ENCODE measurements at places on chromosomes 2 and 18. TPM values are rescaled to one million over a fixed set of nuclear protein-coding genes. Genes with fewer than 3 reads are reported as not detected.

DNA sequence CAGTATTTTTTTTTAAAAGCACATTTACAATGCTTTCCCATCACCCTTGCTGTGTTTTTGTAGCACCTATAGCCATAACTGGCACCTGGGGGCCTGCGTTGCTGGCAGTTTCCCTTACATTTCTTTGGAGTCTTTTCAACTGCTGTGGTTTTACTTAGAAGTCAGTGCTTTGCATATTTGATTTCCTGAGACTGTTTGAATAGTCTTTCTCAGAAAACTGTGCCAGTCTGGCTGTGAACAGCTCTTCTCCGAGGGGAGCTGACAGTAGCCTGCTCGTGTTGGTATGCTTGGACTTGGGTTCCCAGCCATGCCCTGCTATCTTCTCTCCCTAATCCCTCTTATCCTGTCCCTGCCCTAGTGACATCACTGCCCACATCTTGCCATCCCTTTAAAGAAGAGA lies 81.5 kb downstream of the DPP4 start:
- peak; percentile 16 for DNase-seq

DNA sequence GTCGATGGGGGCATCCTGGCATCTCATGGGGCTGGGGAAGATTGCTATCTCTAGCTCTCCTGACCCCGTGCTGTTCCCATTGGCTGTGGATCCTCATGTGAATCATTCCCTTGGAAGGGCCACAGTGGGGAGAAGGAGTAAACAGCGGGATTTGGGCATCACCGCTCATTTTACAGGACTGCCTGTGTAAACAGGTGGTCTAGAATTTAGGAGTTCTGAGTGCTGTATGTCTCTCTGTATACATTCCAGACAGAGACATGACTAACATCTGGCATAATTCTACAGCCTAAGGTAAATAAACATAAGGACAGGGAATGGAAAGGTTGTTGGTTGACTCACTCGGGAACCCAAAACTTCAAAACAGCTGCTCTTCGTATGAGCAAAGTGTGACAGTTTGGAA lies 92.7 kb downstream of the COPS8 start:
- no peak for DNase-seq

- DNase-seq: no peak
These were observed 12.8 kb upstream of the TWSG1 start for GRCh38 chr18:9321736-9322135.

DNA sequence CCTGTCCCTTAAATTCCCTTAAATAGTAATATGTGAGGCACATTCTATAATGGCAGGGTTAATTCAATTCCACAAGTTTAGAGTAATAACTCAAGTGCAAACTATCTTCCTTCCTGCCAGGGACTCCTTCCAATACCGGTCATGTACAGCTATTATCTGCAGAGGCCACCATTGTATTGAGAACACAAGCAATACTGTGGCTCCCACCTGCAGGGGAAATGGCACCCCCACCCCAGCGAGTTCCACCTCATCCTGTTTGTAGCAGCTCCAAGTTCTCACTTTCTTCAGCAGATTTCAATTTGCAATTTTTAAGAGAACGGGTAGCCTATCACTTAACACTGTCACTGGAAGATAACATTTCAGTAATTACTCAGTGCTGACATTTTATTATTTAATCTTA lies 172.1 kb upstream of the PID1 start:
- no peak for DNase-seq

DNA sequence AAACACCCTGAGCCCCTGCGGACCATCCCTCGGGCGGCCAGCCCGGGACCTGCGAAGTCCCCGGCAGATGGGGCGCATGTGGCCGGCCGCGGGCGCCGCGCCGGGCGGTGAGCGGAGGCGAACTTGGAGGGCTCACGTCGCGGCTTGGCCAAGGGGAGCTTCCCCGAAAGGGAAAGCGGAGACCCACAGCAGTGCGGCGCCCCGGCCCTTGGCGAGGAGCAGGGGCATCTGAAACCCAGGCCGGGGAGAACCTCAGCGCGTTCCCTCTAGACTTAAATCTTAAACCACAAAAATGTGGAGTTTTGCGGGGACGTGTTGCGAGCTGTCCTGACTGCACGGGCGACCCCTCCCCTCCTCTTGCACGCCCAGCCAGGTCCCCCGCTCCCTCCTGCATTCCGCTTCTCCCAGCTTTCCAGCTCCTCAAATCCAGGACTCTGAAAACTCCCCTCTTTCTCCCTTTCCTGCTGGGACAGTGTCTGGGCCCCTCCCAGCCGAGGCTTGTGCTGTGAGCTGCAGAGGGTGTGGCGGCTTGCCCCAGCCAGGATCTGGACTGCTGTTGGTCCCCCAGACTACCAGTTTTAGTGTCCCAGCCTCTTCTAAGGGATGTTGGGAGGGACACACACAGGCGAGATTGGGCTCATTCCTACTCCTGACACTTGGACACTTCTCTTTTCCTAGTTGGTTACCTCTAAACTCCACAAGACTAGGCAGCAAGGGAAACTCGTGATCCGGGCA lies 1.3 kb downstream of the FMNL2 start:
- no peak for DNase-seq

The RNF152 gene
- 150 TPM for total RNA-seq

The LRATD1 gene
- 94.8 TPM for total RNA-seq

The ODC1 gene
- 65.3 TPM for total RNA-seq

The RNF125 gene
- total RNA-seq: 19.6 TPM

The ATP6V1C2 gene
- 37.1 TPM for total RNA-seq

Data from Peyer's patch (tissue), 4 donors.